NCI-H1436 treated with DMSO at 0.1 percent for 48 hours (cell line): ENCODE measurements at places on chromosomes 2 and 18.

GRCh38 chr2:30193104-30193681 lies 38.1 kb upstream of the LBH start:
- no peak for DNase-seq

DNA sequence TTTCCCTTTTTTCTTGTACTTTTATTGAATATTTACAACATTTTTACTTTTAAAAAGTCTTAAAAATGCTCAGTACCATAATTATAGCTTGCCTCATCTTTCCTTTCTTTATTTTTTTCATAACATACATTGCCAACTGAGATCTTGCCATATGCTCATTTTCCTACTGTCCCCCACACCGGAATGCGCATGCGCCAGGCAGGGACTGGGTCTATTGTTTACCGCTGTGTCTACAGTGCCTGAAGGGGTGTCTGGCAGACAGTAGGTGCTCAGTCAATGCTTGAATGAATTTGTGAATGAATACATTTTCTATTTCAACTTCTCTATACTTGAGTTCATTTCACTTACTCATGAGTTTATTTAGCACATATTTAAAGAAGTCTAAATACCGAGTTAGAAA lies 158.0 kb downstream of the CYP26B1 start:
- DNase-seq, result no peak

DNA sequence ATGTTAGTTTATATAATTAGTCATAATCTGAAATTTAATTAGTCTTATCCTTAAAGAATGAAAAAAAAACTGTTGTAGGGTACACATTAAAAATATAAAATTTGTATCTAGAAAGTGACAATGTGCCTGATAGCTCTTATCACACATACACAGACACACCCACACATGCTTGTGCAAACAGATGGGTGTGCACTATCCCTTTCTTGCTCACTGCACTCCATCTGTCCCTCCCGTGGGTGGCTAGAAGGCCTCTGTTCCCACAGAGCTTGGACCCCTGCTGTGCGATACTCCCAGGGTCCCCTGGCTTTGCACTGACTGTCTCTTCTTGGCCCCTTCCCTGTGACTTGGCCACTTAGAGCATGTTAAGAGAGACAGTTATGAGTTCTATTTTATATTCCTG lies 123.9 kb upstream of the ACKR3 start:
- DNase-seq, result no peak

GRCh38 chr2:72974436-72974754 lies 57.1 kb downstream of the EMX1 start:
- DNase-seq, result no peak

DNA sequence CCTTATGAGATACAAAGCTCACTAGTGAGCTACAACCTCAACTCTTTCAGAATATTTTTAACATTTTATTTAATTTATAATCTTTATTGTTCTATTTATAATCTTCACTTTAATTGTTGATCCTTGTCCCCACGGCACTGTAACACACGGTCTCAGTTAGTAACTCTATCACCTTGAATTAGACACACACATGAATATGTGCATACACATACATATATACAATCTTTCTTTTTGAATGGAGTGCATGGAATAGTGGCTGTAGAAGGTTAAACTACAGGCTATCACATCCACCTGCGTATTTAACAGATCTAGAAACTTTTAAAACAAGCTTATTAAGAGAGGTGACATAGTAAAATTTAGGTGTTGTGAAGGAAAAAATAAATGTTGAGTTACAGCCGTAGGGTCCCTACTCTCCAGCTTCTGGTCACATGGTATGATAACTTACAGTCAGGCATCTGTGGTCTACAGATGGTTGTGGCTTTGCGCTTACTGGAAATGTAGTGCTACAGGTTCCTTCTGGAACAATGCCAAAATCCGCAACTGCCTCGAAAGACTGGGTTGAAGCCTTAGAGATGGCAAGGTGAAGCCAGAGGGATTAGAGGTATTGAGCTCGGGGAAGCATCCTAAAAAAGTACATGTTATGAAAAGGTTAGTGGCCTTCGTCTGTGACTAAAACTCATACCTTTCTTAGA lies 1324.1 kb upstream of the SLC39A10 start:
- no peak for DNase-seq

GRCh38 chr18:7840411-7840810 lies 273.3 kb downstream of the PTPRM start:
- DNase-seq, result no peak

- no peak for DNase-seq
Observed at GRCh38 chr2:60047944-60048525, 505.4 kb downstream of the BCL11A start.

DNA sequence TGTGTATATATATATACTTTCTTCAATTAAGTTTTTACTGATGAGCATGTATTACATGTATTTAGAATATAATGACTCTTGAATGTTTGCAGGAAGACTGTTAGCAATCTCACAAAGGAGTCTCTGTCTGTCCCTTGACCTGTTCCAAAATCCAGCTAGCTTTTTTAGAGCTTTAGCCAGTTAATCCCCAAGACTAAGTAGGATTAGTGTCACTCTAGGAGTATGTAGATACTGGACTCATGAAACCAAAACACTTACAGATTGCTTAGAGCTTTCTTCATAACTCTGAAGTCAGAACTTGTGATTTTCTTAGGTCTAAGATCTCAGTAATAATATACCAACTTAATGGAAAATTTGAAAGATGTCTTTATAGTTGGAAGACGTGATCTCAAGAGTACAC lies 2.2 kb downstream of the UBXN4 start:
- no peak for DNase-seq

DNA sequence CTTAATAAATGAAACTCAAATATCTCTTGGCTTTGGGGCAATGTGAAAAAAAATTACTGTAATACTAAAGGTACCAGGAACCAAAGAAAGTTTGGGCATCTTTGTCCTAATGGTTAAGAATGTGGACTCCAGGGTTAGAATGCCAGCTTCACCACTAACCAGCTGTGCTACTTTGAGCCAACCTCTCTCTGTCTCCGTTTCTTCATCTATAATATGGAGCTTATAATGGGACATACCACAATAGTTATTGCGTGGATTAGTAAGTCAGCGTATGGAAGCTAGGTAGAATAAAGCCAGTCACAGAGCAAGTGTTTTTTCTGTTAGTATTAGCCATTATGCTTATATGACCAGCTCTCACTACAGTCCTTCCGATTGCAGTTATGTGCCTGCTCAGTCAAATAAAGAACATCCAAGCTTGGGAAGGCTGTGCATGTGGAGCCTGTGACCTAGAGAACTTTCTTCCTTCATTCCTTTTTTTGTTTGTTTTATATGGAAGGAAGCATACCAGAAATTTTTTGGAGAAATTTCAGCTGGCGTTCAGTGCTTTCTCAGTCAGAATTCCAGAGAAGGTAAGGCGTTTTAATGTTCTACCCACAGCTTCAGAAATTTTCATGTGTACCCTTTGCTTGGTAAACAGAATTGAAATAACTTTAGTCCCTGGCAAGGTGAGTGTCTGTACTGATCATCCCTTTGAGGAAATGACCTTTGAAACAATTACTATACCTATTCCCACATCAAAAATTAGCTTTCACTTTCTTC lies 114.0 kb upstream of the RND3 start:
- no peak for DNase-seq

GRCh38 chr2:95329401-95329800 lies 32.3 kb downstream of the KCNIP3 start:
- DNase-seq, result no peak

DNA sequence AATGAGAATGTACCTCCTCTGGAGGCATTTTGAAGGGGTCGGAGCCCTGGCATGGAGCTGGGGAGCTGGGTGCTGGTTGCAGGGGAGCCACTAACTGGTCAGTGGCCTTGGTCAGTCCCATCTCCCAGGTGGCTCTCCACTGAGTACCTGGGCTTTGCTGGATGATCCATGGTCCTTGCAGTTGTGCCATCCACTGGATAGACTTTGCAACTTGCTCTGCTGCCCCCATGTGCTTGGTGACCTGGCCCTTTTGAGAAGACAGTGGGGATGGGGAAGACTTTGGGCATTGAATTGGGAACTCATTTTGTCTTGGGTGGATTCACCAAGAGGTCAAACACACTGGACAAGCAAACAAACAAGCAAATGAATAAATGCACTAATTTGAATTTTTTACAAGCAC lies 263.9 kb downstream of the MYCN start:
- DNase-seq, result no peak

DNA sequence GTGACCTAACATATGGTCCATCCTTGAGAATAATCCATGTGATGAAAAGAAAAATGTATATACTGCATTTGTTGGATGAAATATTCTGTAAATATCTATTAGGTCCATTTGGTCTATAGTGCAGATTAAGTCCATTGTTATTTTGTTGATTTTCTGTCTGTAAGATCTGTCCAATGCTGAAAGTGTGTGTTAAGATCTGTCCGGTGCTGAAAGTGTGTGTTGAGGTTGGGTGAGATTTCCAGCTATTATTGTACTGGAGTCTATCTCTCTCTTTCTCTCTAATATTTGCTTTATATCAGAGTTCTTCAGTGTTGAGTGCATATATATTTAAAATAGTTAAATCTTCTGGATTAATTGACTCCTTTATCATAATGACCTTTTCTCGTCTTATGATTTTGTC lies 828.8 kb upstream of the CRIM1 start:
- no peak for DNase-seq
